ENCODE measurements at places on chromosomes 3 and 15.

DNA sequence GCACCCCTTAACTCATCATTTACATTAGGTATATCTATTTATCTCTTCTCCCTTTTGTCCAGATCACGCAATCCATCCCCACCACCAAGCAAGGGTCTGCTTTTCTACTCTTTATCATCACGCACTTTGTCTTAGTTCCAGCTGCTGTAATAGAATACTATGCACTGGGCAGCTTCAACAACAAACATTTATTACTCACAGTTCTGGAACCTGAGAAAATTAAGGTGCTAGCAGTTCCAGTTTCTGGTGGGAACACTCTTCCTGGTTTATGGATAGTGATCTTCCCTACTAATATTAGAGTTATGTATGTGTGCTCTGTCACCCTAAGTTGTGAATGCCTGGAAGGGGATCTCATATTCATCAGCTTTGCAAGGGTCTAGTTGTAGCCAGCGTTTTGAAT lies 687.0 kb downstream of the NTRK3 start:
- DNase-seq: no peak

GRCh38 chr15:98815207-98815606 lies 166.9 kb downstream of the IGF1R start:
- DNase-seq: no peak

DNA sequence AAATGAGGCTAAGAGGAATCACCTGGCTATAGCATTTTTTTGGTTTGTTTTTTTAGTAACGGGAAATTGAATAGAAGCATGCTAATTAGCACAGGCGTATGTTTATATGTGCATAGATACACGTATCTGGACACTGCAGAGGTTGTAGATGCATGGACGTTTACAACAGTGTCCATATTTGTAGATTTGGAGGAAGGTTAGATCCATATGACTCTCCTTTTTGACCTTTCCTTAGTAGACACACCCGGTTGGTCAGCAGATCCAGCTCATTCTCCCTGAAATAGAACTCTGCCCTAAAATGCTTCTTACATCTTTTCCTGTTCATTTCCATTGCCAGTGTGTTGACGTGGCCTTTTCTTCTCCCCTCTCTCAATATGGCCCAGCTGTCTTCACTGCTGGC lies 60.1 kb downstream of the SLCO3A1 start:
- no peak for DNase-seq

- no peak for DNase-seq
Measured at GRCh38 chr3:36814066-36814717, 49.8 kb upstream of the DCLK3 start.

- DNase-seq: no peak
Measured at GRCh38 chr3:197466586-197467399, 89.0 kb downstream of the BDH1 start.

- no peak for DNase-seq
Measured at GRCh38 chr15:78414621-78415250, 23.3 kb upstream of the IREB2 start.

GRCh38 chr3:14129296-14129695 lies 4.4 kb downstream of the TMEM43 start:
- DNase-seq: no peak

DNA sequence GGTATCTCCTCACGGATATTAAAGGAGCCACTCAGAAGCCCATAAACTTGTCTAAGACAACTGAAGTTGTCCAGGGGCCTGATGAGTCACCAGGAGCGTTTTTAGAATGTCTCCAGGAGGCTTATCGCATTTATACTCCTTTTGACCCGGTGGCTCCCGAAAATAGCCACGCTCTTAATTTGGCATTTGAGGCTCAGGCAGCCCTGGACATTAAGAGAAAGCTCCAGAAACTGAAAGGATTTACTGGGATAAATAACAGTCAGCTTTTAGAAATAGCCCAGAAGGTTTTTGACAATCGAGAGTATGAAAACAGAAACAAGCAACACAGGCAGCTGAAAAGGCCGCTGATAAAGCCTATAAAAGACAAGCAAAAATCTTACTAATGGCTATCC lies 4.1 kb downstream of the DET1 start:
- no peak for DNase-seq

- no peak for DNase-seq
Measured at GRCh38 chr3:149495581-149496125, 21.2 kb downstream of the TM4SF4 start.

GRCh38 chr3:60045686-60046085 lies 995.9 kb upstream of the CFAP20DC start:
- no peak for DNase-seq

- DNase-seq: no peak
Measured at GRCh38 chr3:72054976-72055375, 270.0 kb upstream of the PROK2 start.

DNA sequence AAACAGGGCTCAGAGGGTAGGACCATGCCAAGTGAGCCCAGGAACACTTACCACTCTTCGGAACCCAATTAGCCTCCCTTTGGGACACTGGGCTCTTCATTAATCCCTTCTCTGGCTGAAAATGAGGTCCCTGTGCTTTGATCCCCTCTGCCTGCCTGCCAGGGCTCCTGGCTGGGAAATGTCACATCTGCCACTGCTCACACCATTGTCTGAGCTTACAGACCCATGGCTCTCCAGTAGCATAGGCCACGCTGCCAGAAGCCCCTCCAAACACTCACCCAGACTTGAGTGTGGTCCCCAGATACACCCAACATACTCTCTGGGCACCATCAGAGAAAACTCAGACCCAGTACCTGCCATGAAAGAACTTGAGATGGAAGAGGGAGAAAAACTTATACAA lies 287.3 kb downstream of the XXYLT1 start:
- DNase-seq: no peak

DNA sequence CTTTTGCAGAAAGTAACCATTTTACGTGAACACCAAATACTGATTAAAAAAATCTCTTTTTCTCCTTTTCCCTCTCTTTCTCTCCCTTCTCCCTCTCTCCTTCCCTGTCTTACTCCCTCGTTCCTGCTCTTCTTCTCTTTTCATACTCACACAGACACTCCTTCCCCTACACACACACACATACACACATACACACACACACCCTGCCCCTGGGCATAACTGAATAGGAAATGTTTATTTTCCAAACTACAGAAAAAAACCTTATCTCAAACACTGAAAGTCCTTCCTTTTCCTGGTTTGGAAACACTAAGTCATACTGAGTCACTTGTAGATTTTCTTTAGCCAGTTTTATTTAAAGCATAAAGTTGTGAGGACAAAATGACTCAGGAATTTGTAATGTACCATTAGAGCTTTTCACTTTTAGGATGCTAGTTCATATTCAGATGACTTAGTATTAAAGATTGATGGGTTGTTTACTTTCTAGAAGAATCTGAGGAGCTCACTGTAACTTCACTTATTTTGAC lies 62.4 kb downstream of the MBNL1 start:
- DNase-seq: no peak

DNA sequence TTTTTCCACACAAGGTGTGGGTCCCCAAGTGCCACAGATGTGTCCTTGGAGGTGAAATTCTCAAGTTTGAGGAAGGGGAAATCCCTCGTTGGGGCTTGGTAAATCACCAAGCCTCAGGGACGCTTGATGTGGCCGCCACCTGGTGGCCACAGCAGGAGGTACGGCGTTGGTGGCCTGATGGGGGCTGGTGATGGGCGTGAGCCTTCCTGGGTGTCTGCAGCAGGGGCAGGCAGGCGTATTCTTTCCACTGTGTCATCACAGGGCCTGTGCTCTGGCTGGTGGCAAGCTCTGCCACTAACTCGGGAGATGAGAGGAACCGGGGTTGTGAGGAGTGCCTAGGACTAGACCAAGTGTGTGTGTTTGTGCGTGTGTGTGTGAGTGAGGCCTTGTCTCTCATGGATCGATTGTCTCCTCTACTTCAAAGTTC lies 4.2 kb downstream of the ACOX2 start:
- DNase-seq: peak; percentile 91

GRCh38 chr3:27452368-27453090 lies 31.7 kb downstream of the SLC4A7 start:
- DNase-seq: no peak

GRCh38 chr3:121660356-121661171 lies at the start of gene HCLS1:
Gene HCLS1, minus strand, starts transcription at chr3:121660903. Its CDS starts 2,556 bp downstream, at chr3:121658347.
- peak; percentile 83 for DNase-seq

- no peak for DNase-seq
Measured at GRCh38 chr3:183331498-183331897, 78.4 kb downstream of the B3GNT5 start.

DNA sequence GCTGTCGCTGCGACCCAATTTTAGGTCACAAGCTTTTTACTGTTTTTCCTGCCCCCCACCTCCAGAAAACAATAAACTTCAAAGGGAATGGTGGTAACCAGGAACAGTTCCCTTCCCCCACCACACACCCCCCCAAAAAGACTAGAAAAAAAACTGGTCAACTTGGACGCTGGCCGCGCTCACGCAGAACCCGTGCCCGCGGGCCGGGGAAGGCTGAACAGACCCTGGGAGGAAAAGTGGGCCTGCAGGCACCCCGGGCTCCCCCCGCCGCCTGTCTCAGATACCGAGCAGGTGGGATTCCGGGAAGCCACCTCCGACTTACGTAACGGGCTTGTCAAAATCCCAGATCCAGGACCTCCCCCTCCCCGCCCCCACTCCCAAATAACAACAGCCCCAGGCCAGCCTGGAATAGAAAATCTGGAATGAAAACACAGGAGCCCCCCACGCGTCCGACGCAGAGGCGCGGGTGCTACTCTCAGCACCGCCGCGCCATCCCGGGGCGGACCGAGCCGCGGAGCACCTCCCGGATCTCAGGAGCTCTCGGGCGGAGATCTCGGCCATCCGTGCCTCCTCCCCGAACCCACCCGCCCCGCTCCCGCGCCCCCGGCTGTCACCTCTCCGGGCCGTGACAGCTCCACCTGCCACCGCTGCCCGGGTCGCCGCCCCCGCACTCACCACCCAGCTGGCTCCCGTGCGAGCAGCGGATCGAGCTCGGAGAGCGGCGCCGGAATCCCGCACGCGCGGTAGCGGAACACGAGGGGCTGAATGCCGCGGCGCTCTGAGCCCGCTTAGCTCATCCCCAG lies 557 bp downstream of the DENND4A start:
- no peak for DNase-seq

DNA sequence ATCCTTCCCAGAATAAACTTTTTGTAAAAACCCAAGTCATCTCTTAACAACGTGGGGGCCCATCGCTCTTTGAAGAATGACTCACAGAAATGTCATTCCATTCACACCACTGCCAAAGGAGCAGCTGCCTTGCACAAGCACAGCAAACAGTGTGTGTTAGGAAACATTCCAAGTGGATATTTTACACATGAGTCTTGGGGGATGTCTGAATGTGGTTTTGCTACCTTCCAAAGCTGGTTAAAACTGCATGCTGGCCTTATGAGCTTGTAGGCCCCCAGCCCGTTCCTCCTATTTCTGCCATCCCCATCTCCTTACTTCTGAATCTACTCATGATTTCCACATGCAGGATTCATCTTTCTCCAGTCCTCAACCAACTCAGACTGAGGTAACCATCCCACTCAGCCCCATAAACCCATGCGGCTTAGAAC lies 130.8 kb downstream of the CPNE4 start:
- DNase-seq: no peak

DNA sequence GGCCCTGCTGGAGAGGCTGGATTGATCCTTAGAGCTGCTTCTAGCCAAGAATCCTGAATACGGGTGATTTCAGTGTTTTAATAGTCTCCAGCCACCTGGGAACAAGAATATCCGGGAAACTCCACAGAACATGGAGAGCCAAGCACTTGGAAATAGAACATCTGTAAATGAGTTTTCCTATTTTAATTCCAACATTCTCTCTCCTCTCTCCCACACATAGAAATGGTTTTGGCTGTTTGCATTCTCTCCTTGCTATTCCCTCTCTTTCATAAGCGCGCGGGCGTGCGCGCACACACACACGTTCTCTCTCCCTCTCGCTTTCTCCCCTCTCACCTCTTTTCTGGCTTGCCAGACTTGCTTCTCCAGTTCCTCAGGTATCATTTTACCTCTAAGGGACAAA lies 50.6 kb downstream of the GADL1 start:
- no peak for DNase-seq

GRCh38 chr15:48307586-48307985 lies 23.6 kb upstream of the DUT start:
- DNase-seq: no peak

GRCh38 chr15:66763186-66764071 lies 61.4 kb downstream of the SMAD6 start:
- no peak for DNase-seq

DNA sequence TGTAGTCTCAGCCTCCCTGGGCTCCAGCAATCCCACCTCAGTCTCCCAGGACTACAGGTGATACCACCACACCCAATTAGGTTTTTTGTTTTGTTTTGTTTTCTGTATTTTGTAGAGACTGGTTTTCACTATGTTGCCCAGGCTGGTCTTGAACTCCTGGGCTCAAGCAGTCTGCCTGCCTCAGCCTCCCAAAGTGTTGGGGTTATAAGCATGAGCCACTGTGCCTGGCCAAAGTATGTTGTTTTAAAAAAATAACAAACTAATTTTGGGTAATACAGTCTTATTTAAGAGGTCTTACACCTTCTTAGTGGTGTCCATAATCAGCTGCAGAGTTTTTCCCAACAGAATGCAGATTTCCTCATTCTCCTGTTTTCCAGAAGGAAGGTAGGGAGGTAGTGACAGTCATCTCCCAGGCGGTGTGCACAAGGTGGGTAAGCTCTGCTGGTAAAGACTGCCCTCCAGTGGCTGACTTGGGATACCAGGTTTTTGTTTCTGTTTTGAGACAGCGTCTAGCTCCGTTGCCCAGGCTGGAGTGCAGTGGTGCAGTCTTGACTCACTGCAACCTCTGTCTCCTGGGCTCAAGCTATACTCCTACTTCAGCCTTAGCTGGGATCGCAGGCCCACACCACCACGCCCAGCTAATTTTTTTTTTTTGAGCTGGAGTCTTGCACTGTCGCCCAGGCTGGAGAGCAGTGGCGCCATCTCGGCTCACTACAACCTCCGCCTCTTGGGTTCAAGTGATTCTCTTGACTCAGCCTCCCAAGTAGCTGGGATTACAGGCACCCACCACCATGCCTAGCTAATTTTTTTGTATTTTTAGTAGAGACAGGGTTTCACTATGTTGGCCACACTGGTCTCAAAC lies 58.4 kb downstream of the MAP6D1 start:
- DNase-seq: peak; percentile 77

DNA sequence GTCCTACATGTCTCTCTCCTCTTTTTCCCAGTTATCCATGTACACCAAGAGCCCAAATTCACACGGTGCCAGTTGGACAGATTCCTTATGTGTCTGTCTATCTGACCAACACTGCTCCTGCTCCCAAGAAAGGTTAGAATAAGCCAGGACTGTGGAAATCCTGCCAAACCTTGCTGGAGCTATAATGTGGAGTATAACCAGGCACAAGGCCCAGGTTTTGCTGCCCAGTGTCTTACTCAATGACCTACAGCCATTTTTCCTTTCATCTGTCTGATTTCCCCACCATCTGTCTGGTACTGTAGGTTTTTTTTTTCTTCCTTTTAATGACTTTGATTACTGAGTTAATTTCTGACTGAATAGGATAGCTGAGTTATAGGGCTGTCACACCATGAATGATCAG lies 26.5 kb upstream of the MINDY4B start:
- DNase-seq: no peak

Data from activated T-cell treated with anti-CD3 and anti-CD28 coated beads, Interleukin-2, amount 50 U/mL, for 48 hours (primary cell).